ENCODE measurements at places on chromosomes 5 and 9. TPM values are rescaled to one million over a fixed set of nuclear protein-coding genes. Genes with fewer than 3 reads are reported as not detected.

GALNT12 gene
- total RNA-seq, result 13.8 TPM

BTNL3 gene
- not detected for total RNA-seq

- H3K4me1 ChIP-seq, result peaks cover 28% of the 10 kb centered on the region
- no peaks in the 10 kb centered on the region for H3K27me3 ChIP-seq
- H3K27ac ChIP-seq, result no peak overlapping the region
- peak; percentile 79 for DNase-seq
- H3K36me3 ChIP-seq, result no peaks in the 10 kb centered on the region
Observed at GRCh38 chr5:77155179-77155785, 55.2 kb upstream of the PDE8B start.

DNA sequence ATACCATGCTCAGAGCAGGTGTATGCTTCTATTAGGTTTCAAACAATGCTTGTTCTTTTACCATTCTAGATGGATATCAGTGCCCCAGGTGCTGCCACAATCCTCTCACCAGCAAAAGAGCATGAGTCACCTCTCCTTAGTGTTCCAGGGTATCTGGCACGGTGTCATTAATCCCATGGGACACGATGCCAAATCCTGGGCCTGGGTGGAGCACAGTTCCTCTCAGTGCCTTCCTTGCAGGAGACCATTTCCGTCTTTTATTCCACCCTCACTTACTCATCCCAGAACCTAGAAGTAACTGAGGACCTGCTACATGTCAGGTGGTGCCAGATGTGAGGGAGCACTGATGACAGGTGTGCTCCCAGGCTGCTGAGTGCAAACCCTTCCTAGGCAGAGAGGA lies 1.3 kb upstream of the OR13J1 start:
- no peaks in the 10 kb centered on the region for H3K36me3 ChIP-seq
- H3K27ac ChIP-seq, result no peak overlapping the region
- no peak for DNase-seq
- H3K4me1 ChIP-seq, result no peaks in the 10 kb centered on the region

DNA sequence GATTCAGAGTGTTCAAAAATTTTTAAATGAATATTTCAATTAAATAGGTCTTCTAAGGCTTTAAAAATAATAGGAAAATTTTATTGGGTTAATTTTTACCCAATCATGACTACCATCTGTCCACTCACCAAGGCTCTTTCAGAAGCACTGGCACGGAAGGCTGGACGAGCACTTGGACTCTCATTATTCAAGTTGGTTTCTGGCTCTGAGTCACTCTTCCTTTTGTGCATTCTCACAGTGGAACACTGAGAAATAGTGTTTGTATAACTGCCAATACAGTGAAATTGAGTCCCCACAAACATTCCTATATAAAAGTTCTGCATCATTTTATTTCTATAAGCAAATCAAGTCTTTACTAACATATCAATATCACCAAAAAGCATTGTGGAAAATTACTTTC lies 1149.0 kb downstream of the EFNA5 start:
- DNase-seq, result no peak
- no peaks in the 10 kb centered on the region for H3K27me3 ChIP-seq
- no peaks in the 10 kb centered on the region for H3K36me3 ChIP-seq
- H3K4me1 ChIP-seq, result no peaks in the 10 kb centered on the region
- H3K4me3 ChIP-seq, result no peak overlapping the region

- no peaks in the 10 kb centered on the region for H3K27me3 ChIP-seq
- no peaks in the 10 kb centered on the region for H3K4me1 ChIP-seq
- no peaks in the 10 kb centered on the region for H3K36me3 ChIP-seq
Observed at GRCh38 chr9:134686896-134687295, 45.3 kb downstream of the COL5A1 start.

All from CD4-positive, alpha-beta memory T cell (primary cell).